ENCODE measurements at places on chromosomes 5 and 9.

DNA sequence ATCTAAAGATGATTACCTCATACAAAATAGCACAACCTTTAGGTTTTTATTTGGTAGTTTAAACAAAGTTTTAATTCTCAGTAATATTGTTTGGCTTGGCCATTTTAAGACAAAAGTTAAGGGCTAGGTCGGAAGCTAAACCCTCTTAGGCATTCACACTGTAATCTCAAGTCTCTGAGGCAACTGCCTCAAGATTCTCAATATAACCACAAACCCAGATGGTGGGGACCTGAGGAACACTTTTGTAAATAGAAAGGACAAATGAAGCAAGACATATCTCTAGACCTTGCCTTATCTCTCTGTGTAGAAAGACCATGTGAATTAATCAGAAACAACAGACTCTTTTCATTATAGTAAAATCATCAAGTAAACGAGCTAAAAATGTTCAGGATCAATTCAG, 500.2 kb upstream of the CDH6 start:
- DNase-seq = no peak

GRCh38 chr5:172764861-172765765, 5.9 kb downstream of the DUSP1 start:
- peak; percentile 99 for DNase-seq

DNA sequence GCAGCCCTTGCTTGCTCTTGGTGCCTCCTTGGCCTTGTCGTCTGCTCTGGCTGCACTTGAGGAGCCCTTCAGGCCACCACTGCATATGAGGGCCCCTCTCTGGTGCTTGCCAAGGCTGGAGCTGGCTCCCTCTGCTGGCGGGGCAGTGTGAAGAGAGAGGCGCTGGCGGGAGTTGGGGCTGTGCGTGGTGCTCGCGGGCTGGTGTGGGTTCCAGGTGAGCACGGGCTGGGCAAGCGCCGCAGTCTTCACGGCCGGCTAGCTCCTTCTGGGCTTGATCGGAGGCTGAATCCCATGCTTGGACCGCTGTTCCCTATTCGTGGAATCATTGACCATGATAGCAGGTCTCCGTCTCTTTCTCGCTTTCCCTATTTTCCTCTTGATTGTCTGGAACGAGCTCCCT, 56.5 kb downstream of the XRCC4 start:
- DNase-seq = no peak

GRCh38 chr5:153618867-153619266, 128.4 kb downstream of the GRIA1 start:
- DNase-seq = no peak

DNA sequence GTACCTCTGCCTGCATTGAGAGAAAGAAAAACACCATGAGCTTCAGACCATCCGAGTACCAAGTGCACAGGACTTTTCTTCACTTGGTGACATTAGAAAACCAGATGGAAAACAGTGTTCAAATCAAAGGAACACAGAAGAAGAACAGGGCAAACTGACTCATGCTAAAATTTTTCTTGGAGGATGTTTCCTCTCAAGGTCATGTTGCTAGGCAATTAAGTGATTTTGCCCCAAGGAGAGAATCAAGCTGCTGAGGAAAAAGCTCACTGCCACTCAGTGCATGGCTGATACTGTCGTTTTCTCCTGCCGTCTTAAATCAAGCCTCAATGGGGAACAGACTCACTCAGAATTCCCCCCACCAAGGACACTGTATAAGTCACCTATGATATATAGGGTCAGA, 57.9 kb upstream of the SIMC1 start:
- no peak for DNase-seq

DNA sequence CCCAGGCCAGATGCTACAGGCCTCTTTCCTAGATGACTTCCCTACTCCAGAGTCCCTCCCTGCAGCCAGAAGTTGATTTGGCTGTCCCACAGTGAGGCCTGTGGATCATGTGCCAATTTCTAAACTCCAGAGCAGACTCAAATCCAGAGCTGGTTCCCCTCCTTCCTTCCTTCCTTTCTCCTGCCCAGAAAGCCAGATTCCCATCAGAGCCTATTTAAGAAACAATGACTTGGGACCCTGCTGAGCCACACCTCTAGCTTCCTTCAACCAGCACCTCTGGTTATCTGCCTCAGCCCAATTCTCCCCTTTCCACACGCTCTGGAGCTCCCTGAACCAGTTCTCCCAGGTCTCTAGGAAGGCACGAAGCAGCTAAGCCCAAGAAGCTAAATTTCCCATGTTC, 7.2 kb downstream of the FAM219A start:
- no peak for DNase-seq

- DNase-seq = no peak
Observed at GRCh38 chr5:95743877-95744276, 12.7 kb downstream of the RHOBTB3 start.

DNA sequence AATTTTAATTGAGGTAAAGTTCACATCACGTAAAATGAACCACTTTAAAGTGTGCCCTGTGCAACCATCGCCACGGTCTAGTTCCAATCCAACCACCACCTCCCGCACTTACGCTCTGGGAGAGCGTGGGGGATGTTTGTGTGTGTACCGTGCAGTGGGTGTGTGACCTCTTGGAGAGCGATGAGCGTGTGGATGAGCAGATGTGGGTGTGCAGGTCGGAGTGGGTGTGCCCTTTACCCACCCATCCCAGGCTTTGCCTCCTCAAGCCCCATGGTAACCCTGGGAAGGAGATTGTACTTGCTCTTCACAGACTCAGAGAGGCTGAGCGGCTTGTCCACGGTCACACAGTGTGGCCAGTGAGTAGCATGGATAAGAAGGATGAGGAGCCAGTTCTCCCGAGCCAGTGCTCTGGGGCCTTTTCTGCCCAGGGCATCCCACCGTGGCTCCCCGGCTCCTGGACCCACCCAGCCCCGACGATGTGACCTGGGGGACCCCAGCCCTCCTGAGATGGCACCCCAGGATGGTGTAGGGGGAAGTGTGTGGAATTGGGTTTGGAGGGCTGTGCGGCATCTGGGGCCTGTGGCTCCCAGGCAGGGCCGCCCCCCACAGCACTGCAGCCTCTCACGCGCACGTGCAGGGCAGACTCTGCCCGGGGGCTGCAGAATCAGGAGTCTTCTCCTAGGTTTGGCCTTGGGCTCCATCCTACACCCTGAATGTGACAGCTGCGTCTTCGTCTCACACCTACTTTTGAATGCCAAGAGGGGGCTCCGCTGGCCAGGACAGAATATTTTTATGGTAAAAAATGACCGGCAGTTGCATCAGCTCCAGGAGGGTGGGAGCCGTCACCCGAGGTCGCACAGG, 13.6 kb downstream of the LHX3 start:
- DNase-seq = no peak

- no peak for DNase-seq
Observed at GRCh38 chr5:133307275-133307674, 255.5 kb downstream of the HSPA4 start.

GRCh38 chr9:105103776-105104175, 140.7 kb upstream of the SLC44A1 start:
- DNase-seq = no peak

GRCh38 chr5:120873083-120873482, 409.0 kb downstream of the PRR16 start:
- DNase-seq = no peak

DNA sequence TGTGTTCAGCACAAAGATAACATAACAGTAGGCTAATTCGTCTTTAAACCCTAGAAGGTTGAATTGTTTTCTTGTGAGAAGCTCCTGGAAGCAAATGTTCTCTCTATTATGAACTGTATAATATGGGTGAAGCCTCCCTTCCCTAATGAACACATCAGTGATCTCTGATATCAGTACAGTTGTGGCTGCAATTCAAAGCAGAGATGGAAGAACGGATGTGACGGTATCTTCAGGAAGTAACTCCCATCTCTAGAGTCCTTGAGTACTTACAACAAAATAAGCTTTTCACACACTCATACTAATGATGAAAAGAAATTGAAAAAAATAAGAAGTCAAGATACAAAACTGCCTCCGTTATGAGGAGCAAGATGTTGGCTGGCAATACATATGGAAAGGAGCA, 4.5 kb downstream of the HCN1 start:
- no peak for DNase-seq

GRCh38 chr5:174064171-174064570, 18.7 kb downstream of the NSG2 start:
- DNase-seq = no peak

- no peak for DNase-seq
Observed at GRCh38 chr9:125752070-125752628, 5.0 kb downstream of the PBX3 start.

DNA sequence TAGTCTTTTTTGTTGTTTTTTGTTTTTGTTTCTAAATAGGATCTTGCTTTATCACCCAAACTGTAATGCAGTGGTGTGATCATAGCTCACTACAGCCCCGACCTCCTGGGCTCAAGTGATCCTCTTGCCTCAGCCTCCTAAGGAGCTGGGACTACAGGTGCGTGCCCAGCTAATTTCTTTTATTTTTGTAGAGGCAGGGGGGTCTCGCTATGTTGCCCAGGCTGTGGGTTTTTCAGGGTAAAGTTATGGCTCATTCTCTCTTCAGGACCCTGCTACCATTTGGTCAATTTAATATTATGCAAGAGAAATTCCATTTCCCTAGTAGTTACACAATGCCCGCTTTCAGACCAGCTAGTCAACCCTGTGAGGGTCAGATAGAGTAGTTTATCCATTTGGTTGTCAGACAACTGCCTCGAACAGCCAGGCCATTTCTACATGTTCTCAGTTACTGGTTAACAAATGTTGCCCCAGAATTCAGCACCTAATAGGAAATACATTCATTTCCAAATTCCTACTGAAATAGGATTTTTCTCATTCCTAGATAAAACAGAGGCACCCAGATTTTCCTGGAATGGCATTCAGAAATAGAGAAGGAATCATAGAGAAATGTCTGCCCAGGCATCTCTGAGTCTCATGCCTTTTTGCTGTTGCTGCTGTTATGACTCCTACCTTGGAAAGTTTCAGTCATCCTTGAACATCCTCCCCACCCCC, 6.4 kb upstream of the GLIS3 start:
- no peak for DNase-seq

- no peak for DNase-seq
Observed at GRCh38 chr9:130159915-130160670, 12.1 kb upstream of the NCS1 start.

DNA sequence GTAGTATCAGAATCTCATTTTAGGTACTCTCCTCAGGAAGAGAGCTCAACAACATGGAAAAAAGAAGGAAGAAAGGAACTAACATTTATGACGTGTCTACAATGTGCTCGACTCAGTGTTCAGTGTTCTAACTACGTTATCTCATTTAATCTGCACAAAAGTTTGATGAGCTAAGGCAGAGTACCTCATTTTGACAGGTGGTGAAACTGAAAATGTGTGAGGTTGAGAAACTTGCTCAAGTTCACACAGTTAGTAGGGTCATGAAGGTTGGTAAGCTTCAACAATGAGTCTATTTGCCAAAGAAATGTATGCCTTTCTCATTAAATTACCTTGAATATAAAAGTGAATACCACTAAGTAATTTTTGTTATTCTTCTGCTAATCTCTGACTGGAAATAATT, 165.1 kb downstream of the CAAP1 start:
- DNase-seq = no peak

- DNase-seq = peak; percentile 70
Observed at GRCh38 chr9:112332977-112333638, at the start of gene PTBP3. Gene PTBP3 (minus strand): TSS chr9:112333619. CDS start chr9:112297865, 35,754 bp downstream.

GRCh38 chr5:114789773-114790402, 379.8 kb downstream of the TRIM36 start:
- DNase-seq = no peak

DNA sequence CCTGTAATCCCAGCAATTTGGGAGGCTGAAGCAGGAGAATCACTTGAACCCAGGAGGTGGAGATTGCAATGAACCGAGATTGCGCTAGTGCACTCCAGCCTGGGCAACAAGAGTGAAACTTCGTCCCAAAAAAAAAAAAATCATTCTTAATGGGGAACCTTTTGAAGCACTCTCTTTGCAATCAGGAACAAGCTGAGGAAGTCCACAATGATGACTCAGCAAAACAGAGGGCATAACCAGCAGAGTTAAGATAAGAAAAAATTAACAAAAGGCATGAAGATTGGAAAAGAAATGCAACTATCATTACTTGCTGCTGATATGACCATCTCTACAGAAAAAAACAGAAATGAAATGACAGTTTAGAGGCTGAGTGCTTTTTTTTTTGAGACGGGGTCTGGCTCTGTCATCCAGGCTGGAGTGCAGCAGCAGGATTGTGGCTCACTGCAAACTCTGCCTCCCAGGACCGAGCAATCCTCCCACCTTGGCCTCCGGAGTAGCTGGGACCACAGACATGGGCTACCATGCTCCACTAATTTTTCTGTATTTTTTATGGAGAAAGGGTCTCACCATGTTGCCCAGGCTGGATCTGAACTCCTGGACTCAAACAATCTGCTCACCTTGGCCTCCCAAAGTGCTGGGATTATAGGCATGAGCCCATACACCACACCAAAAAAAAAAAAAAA, 88.0 kb downstream of the FNBP1 start:
- no peak for DNase-seq

GRCh38 chr5:39117401-39117800, 43.2 kb upstream of the RICTOR start:
- no peak for DNase-seq

GRCh38 chr5:146643776-146644175, 127.8 kb upstream of the GPR151 start:
- no peak for DNase-seq

GRCh38 chr9:99823681-99824377, 2.1 kb downstream of the NR4A3 start:
- no peak for DNase-seq

DNA sequence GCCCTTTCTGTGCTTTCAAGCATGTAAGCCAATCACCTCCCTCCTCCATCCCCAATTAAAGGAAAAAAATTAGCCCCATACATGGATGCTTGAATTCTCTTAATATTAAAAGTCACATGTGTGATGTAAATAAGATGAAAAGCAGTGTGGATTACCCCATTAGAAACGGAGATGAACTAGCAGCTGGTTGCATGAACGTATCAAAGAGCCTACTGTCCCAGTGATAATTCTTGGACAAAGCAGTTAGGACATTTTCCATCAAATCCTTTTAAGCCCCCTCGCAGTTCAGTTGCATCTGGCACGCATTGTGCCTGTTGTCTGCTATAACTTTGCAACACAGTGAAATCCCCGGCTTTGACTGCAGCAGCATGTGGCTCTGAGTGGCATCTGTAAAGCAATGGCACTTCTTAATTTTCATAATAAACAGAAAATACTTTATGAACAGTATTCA, 285.6 kb downstream of the FBXL7 start:
- no peak for DNase-seq

DNA sequence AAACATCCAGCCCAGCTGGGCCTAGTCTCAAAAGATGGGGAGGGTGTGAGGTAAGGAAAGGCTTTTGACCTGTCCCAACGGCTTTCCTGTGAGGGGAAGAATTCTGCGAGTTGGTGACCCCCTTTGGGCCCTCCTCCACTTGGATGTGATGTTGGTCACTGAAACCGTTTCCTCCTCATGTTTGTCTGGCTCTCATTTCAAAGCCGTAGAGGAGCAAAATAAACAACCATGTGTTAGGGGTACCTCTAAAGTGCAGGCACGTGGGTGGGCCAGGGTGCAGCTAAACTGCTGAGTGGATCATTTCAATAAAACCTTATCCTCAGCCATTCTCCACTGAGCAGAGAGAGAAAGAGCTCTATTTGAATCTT, 84.3 kb upstream of the MELK start:
- DNase-seq = no peak

Measured in NCI-H2029 (cell line).